ENCODE measurements at places on chromosomes 1 and 21. TPM values are rescaled to one million over a fixed set of nuclear protein-coding genes. Genes with fewer than 3 reads are reported as not detected.
A peak's percentile ranks its signal among the peaks of the same experiment; 100 is the strongest.

YRDC gene
- total RNA-seq = 48.3 TPM

IGSF3 gene
- 10.0 TPM for total RNA-seq

OR2L3 gene
- total RNA-seq = not detected

RGS16 gene
- total RNA-seq = 32.1 TPM

ADORA3 gene
- total RNA-seq = not detected

OR2L5 gene
- total RNA-seq = not detected

DNA sequence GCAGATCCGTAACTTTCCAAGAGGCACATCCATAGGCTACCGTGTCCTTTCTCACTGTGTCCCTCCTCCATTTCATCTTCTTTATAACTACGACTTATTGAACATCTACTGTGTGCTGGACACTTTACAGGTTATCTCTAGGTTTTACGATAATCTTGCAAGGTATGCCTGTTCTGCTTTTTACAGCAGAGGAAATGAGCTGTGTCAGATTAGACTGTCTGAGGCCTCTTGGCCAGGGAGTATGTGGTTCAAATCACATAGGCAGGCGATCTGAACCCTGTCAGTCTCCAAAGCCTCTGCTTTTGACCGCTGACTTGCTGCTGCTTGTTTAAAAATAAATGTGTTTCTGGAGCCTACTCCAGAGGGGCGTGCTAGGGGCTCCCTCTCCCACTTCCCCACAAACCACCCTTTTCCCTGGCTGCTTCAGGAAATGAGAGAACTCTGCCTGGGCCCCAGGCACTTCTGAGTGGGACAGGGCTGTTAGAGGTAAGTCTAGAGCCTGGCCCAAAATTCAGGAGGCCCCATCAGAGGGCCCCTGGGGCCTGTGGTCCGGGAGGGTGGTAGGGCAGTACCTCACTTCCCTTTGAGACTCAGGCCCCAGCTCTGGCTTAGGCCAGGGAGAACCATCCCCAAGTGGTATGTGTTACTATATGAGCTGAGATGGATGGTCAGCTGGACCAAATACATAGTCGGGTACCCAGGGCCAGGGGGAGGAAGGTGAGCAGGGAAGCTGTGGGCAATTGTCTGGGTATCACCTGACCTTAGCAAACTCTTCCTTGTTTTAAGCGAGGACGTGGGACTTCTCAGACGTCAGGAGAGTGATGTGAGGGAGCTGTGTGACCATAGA, 4.4 kb downstream of the PSEN2 start:
- no peak for ATAC-seq

DNA sequence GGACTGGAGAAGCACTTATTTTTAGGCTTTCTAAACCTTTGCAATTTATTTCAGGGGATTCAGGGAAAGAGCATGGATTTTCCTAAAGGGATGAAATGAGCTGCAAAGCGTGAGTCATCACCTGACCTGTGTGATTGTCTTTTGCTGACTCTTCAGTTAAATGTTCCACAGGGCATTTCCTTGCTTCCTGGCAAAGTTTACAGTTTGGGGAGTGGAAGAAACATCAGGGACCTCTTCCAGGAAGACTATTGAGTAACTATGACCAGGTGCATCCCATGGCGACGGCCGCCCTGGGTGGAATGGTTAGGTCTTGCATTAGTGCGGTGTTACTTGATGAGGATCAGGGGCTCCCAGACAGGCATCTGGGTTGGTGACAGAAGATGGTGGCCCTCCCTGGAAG, 79.5 kb upstream of the SIPA1L2 start:
- ATAC-seq = no peak

GRCh38 chr1:118981436-118981835, 6.7 kb downstream of the TBX15 start:
- ATAC-seq = no peak

DNA sequence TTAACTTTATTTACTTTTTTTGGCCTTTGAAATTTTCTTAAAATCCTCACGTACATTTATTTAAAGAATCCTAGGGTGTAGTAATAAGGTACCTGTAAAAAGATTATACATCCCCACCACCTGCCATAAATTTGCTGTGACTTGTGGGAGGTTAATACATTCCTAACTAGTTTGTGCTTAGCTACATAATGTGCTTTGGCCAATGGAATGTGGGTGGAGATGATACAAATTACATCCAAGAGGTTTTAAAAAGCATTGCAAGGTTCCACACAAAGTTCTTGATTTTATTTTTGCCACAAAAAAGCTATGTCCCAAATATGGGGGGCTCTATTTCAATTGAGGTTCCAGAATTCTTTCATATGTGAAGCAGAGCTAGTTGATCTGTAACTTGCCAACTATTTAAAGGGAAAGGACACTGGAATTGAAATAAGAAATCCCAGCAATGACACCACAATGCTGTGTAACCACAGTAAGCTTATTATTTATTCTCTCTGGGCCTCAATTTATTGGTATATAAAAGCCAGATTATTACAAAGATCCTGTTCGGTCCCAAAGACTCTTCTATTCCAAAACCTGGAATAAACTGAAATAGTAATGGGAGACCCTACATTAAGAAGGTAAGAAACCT, 15.7 kb downstream of the ASPM start:
- no peak for ATAC-seq

GRCh38 chr1:56146449-56146848, 432.9 kb downstream of the PLPP3 start:
- ATAC-seq = no peak

GRCh38 chr1:27806758-27807157, 23.8 kb upstream of the PPP1R8 start:
- ATAC-seq = no peak

GRCh38 chr1:207941665-207942064, 30.7 kb upstream of the CD34 start:
- no peak for ATAC-seq

- peak; percentile 36 for ATAC-seq
Measured at GRCh38 chr1:109283748-109284600, 1.0 kb upstream of the PSRC1 start.

DNA sequence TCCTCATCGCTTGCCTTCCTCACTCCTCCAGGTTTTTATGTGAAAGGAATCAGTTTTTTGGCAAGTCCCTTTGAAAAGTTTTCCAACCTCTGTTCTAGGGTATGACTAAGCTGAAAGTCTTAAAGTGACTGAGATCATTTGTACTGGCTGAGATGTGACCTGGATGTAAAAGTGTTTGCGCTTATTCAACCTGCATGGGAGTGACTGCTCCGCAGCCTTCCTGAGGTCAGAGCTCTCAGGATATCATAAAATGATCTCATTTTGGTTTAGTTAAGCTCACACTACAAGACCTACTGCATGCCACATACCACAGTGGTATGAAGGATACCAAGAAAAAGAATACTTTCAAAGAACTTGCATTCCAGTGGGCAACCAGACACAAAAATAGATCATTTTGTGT, 29.8 kb upstream of the TADA1 start:
- ATAC-seq = peak; percentile 89

GRCh38 chr1:203000217-203000944, 6.8 kb upstream of the TMEM183A start:
- no peak for ATAC-seq

GRCh38 chr1:77888081-77888780, at the start of gene NEXN:
TSS of gene NEXN (plus strand) at chr1:77888624. CDS start at chr1:77916107, 27,483 bp downstream.
- ATAC-seq = peak; percentile 12

- ATAC-seq = peak; percentile 94
Measured at GRCh38 chr1:204162494-204163074, 3.6 kb downstream of the REN start.

DNA sequence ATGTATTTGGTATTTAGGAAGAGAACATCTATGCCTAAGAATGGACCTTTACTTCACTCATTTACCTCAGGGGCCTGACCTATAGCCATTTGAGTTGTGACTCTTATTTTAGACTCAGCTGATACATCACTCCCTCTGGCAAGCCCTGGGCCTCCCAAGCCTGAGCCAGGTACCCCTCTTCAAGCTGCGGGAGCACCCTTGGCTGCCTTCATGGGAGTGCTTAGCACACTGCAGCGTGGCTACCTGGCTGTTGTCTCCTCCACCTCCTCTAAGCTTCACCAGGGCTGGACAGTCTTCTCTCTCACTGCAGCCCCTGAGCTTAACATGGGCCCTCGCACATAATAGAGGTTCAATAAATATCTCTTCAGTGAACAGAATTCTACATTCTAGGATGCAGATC, 23.5 kb upstream of the LHX4 start:
- ATAC-seq = no peak

DNA sequence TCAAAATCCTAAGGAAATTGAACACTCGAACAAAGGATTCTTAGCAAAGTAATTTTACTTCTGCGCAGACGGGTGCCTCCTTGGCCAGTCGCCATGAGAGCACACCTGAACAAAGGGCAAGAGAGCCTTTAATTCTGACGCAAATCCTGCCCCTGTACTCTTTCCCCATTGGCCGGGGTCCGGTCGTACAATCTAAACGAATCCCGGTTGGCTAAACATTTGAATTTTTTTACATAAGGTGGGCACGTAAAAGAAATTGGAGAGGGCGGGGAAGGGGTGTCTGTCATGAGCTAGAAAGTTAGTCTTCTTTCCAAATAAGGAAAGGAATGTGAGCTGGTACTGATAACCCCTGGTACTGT, 8.2 kb upstream of the IL22RA1 start:
- ATAC-seq = no peak

GRCh38 chr1:228434689-228435088, 18.0 kb upstream of the TRIM17 start:
- ATAC-seq = no peak

- peak; percentile 94 for ATAC-seq
Measured at GRCh38 chr1:21251773-21252471, 38.3 kb downstream of the ECE1 start.

Data from activated T-helper 17 cell treated with anti-CD3 and anti-CD28 coated beads, Interleukin-2, amount 50 U/mL, for 72 hours (primary cell).